ENCODE measurements at places on chromosomes 12 and 14.
A peak's percentile ranks its signal among the peaks of the same experiment; 100 is the strongest.

DNA sequence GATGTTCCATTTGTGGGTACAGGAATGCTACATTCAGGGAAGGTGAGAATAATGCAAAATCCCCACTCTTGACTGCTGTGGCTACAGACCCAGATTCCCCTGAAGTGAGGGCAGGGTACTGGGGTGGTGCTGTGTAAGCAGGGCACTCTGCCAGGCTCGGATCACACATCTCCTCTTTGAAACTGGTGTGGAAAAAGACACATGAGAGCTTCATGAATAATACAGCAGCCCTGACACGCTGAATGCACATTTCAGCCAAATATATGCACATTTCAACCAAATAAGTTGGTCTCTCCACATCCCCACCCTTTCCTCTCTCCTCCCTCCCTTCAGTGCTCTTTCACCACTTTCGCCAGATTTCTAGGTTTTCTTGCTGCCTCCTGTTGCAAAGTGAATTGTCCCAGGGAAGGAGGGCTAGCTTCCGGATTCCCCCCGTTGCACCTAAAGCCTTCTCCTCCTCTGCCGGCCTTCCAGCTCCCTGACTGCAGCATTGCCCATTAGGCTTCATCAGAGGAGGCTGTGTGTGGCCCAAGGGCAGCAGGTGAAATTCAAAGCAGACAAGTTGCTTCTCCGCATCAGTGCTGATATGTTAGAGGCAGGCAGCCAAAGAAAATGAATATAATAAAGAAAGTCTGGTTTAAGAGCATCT is 118.2 kb upstream of the TMCC3 start:
- DNase-seq = no peak

- DNase-seq = no peak
Observed at GRCh38 chr14:67734675-67735074, 33.0 kb downstream of the RDH12 start.

- no peak for DNase-seq
Observed at GRCh38 chr12:32170437-32170998, 63.9 kb downstream of the BICD1 start.

GRCh38 chr14:20657216-20658211 is 16.0 kb upstream of the OR6S1 start:
- no peak for DNase-seq

GRCh38 chr12:131865180-131865875 is 29.1 kb upstream of the ULK1 start:
- DNase-seq = no peak

- DNase-seq = no peak
Observed at GRCh38 chr12:69059465-69060457, 126.8 kb upstream of the CPM start.

GRCh38 chr12:68376901-68377300 is 44.7 kb upstream of the MDM1 start:
- no peak for DNase-seq

DNA sequence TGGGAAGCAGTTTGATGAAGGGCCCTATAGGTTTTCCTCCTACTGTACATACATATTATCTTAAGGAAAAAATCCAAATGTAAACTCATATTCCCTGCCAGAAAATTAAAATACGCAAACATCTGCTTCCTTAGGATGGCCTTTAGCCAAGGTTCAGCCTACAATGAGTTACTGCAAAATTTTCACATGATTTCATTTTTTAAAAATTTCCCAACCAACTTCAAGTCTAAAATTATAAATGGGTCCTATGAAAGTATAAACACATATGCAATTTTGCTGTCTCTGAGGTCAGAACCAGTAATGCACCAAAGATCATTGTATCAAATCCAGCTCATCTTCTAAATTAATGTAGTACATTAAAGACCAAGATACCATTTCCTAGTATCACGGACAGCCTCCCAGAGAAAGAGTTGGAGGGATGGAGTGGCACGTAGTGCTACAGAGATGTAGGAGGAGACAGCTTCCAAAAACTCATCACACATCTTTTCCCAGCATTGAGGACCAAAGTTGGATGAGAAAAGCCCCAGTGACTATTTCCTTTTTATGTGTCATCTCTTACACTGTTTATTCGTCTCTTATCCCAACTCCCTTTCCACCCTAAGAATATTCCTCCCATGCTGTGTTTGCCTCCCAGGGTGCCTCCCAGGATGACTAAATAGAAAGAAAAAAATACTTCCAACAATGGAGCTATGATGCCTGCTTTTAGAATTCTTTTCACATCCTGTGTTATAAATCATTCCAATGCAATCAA is 92.3 kb upstream of the SLCO1C1 start:
- DNase-seq = no peak

GRCh38 chr12:108832208-108832607 is 25.2 kb downstream of the SSH1 start:
- DNase-seq = no peak

GRCh38 chr12:58915037-58915436 is 5.3 kb downstream of the LRIG3 start:
- DNase-seq = no peak

DNA sequence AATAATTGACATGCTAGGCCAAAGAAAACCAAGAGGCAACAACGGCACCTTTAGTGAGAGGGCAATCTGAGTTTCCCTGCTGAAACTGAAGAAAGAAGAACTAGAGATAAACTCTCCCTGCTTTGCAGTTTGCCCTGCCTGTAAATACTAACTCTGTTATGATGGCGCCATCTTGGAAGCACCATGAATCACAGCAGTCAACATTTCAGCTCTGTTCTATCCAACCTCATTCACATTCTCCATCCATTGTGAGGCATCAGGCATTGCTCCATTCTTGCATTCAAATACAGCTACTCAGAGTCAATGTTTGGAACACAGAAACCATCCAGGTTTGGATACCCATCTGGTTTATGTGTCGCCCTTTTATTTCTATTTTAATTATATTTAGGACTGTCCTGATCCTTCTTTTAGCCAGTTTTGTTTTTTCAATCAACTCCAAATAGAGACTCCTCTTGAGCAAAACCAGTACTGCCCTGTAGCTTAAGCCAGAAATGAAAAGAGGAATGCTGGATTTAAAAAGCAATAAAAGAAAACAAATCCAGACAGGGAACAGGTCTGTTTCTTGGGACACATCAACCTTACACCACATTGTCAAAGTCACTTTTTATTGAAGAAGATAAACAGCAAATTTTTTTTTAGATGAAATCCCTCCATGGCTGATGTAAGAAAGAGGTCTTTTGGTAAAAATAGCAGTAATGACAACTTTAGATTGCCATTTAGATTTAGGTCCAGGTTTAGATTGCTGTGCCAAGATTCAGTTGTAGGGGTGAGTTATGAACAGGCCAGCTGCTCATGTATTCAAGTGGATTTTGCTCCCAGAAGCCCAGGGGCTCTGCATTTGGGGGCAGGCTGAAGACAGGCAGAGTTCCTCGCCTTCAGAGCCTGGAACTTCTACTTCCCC is 33.3 kb upstream of the PPM1A start:
- DNase-seq = no peak

DNA sequence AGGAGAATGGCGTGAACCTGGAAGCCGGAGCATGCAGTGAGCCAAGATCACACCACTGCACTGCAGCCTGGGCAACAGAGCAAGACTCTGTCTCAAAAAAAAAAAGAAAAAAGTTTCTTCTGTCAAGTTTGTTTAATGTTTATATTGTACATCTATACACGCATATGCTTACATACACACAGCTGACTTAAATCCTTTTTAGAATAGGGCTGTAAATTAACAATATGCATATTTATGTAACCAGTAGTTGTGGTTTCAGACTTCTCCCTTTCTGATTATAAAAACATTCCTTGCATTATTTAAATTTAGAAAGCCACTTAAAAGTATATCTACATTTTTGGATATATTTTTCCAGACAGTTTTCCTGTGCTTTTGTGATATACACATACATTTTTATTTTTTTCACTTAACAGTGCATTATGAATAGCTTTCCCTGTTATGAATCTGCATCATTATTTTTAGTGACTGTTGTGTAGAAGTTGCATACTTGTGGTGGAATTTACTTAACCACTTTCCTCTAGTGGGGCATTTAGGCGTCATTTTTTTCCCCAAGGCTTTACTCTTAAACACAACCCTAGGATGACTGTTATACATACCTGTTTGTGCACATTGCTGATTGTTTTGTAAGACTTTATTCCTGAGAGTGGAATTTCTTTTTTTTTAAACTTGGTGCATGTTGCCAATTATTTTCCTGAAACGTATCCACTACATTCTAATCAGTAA is 29.4 kb downstream of the POLR3B start:
- no peak for DNase-seq

DNA sequence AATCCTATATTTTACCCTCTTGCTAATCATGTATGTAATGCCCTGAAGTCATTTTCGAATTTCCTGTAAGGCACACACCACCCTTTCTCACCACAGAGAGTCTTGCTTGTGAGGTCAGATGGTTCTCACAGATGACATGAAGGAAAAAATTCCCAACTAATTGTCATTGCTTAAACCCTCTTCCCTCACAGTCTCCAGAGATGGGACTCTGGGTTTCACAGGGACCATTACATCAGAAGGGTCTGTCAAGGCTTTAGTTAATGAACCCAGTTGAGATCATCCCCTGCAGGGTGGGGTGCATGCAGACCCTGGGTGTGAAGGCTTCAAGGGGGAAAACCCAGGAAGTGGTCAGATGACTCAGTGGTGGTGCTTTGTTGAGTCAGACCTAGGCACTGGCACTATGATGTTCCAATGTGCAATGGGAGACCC is 229.6 kb downstream of the BCAT1 start:
- no peak for DNase-seq

DNA sequence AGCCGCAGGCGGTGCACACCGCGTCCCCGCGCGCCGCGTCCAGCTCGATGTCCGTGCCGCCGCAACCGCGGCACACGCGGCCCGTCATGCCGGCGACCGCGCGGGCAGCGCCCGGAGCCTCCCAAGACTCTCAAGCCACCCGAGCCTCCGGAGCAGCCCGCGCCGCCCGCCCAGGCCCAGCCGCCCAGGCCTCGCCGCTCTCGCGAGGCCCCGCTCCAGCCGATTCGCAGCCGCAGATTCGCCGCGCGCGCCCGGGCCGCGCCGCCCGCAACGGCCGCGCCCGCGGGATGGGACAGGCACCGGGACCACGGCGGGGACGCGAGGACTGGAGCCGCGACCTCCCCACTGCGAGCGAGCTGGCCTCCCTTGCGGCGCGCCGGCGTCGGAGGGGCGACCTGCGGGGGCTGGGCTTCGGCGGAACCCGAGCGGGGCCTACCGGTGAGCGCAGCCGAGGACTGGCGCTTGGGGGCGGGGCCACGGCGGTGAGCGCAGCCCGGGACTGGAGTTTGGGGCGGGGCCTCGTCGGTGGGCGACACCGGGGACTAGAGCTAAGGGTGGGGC is at the start of gene BRF1:
Gene BRF1, minus strand, starts transcription at position 460 of the 561 bp plus-strand sequence. Its CDS starts 372 bp downstream, at position 88.
- DNase-seq = peak; percentile 98

- DNase-seq = no peak
Observed at GRCh38 chr12:46439793-46440511, 67.4 kb upstream of the SLC38A2 start.

- DNase-seq = no peak
Observed at GRCh38 chr14:103184046-103184445, 60.8 kb downstream of the TNFAIP2 start.

GRCh38 chr14:75339059-75339458 is 60.4 kb downstream of the FOS start:
- DNase-seq = no peak

DNA sequence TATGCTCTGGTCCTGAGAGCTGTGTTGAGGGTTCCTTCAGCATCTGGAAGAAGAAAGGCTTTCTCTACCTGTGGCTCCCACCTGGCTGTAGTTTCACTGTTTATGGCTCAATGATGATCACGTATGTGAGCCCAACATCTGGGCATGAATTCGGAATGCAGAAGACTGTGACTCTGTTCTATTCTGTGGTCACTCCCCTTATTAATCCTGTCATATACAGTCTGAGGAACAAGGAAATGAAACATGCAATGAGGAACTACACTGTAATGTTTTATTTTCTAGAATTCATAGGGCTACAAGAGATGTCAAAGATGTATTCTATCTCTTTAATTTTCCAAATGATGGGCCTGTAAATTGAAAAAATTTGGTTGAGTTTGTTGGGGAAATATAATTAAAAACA is 10.8 kb upstream of the OR11G2 start:
- no peak for DNase-seq

GRCh38 chr12:30110498-30110897 is 326.8 kb upstream of the TMTC1 start:
- no peak for DNase-seq

GRCh38 chr12:94322346-94322745 is 137.3 kb downstream of the CEP83 start:
- DNase-seq = no peak

GRCh38 chr12:2348482-2348852 is 295.7 kb downstream of the CACNA1C start:
- DNase-seq = no peak

DNA sequence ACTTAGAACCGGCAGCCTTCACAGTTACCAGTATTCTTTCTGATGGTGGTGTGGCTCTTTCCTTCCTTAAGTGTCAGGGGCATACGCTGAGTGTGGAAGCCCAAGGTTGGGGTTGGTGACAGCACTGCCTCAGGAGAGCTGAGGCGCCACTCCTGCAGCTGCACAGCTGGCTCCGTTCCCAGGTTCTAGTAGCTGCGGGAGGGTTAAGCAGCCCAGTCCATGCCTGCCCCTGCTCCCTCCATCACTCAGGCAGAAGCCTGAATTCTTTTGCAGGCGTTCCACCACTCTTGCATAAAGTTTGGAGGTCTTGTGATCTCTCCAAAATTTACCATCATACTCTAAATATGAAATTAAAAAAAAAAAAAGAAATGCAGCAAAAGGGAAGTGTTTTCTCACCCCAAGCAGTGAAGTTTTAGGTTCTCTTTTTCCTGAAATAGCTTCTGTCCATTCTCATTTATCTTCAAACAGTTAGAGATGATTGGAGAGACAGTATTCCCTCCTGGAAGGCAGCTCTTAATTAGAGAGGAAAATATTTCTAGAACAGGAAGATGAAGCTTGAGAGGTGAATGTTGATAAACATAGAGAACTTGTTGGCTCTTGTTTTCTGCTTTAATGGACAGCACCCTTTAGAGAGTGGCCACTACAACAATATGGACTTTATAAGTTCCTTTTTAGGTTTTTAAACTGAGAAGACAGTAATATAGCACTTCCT is 136.1 kb downstream of the FGD4 start:
- no peak for DNase-seq

- DNase-seq = no peak
Observed at GRCh38 chr12:132374612-132375445, 45.4 kb upstream of the GALNT9 start.

DNA sequence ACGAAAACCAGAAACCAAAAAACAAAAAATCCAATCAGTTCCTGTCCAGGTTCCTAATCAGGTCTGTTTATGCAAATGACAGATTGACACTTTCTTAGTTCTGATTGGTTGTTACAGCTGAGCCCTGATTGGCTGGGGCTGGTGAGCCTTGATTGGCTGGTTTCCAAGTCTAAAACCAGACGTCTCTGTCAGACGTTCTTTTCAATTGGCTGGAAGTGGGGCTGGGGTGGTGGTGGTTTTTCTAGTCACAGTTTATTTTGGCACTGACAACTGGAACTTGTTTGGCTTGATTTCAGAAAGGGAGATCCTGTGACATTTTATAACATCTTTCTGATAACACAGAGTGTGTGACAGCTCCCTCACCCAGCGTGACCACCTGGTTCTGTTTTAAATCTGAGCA is 36.1 kb upstream of the PRICKLE1 start:
- no peak for DNase-seq

- DNase-seq = no peak
Observed at GRCh38 chr12:42469355-42470175, 120.0 kb downstream of the PRICKLE1 start.

GRCh38 chr14:105495990-105496830 is 5.2 kb downstream of the TEDC1 start:
- no peak for DNase-seq

Measured in T-helper 1 cell (primary cell).